Jurkat, Clone E6-1 (cell line): ENCODE measurements at places on chromosomes 2 and 18.

DNA sequence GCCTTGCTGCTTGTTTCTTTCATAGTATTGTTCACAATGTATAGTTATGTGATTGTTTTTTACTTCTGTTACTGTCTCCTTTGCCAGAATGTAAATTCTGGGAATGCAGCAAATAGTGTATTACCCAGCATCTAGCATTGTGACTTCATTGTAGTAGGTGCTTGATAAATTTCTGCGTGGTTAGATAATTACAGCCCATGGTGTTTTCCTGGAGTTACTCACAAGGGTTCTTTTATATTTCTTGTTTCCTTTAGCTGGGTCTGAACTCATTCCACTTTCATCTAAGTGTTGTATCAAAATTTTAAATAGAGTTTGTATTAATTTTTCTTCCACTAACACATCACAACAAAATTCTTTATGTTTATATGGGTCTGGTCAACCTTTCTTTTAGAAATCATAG lies 132.6 kb downstream of the MAP4K4 start:
- DNase-seq: no peak

GRCh38 chr2:111702119-111702803 lies 181.7 kb downstream of the ANAPC1 start:
- peak; percentile 50 for DNase-seq

DNA sequence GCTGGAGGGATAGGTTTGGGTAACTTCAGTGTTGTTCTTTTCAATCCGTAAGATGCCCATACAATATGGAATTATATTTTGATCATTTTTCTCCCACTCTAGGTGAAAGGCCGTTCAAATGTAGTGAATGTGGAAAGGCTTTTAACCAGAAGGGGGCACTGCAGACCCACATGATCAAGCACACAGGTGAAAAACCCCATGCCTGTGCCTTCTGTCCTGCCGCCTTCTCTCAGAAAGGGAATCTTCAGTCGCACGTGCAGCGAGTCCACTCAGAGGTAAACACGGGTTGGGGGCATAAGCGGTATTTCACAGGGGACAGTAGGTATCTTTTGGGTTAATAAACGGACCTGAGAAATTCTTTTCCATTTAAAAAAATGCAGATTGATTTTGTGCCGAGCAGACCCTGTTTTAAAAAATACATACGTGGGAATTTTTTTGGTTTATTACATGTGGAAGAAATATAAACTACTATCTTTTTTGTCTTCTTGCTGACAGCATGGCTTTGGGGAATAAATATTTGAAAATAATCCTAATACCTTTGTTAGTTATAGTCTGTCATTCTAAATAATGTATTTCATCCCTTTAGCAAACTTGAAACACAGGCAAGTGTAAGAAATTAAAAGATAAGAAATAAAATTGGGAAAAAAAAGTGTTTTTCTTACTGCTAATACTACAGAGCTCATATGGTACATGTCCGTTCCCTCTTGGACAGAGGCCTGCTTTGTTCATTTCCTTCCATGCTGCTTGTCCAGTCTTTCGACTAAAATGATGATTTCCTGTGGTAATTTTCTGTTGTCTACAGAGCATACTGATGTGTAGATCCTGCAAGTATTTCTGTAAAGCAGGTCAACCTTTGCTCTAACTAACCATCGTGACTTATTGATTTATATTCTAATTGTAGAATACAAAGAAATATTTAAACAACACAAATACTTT lies 53.3 kb downstream of the ZNF236 start:
- peak; percentile 32 for DNase-seq

- no peak for DNase-seq
These were observed 584.6 kb upstream of the KLHL29 start for GRCh38 chr2:22800412-22800811.

DNA sequence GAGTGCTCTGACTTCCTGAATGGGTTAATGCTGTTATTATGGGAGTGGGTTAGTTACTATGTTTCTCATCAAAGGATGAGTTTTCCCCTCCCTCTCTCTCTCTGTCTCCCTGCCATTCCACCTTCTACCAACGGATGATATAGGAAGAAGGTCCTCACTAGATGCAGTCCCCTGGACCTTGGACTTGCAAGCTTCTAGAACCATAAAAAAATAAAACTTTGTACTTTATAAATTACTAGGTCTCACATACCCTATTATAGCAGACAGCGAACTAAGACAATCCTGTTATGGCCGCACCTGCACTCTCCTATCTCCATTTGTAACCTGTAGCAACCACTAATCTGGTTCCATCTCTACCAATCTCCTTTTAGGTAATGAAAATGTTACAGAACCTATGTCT lies 564.9 kb downstream of the CNTNAP5 start:
- DNase-seq: no peak

DNA sequence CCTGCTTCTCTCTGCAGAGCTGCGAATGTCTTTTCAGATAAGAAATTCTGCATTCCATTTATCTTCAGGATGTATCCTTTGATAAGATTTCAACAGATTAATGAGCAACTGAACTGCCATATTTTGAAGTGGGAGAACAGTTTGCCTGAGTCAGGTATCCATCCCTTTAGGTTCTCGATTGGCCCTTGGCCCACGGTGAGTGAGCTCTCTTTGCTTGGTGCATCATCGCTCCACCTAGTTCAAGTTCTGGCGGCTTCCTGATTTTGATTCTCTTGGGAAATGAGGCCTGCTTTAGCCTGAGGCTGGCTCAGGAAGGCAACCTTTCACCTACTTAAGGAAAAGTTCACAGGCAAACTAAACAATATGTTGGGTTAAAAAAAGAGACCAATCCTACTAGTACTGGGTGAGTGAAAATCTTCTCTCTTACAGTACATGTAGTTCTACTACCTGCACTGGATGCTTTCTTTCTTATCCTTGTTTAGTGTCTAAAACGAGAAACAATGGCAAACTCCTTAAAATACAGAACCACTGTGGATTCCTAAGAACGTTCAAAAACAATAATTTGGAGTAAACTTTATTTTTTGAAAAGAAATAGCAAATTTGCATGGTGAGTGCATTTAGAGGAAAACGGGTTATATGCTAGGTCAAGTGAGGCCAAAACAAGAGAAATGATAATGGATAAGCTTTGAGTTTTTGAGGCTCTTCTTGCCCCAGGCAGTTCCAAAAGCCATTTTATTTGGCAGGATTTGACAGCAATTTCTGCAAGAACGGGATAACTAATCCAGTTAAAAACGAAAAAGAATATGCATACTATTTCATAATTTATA lies 837 bp upstream of the ACSL3 start:
- DNase-seq: no peak

DNA sequence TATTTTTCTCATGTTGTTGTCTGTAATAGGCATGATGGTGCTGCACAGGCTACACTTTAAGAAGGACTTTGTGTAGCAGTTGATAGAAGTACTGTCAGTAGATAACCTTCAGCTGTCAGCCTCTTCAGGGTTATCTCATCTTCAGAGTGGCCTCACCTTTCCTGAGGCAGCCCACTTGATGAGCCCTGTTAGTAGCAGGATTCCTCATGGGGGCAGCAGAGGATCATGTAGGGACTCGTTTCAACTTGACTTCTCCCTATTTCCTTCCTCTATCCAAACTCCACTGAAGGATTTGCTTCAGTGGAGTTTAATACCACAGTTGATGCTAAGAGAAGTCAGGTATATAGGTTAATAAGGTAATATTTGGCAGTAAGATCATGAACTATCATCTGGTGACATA lies 530.3 kb upstream of the FSIP2 start:
- DNase-seq: peak; percentile 4
